Fibroblast of mammary gland (primary cell): ENCODE measurements at places on chromosomes 11 and 22.

- DNase-seq: peak; percentile 98
Measured at GRCh38 chr11:12539572-12539971, 134.6 kb upstream of the TEAD1 start.

GRCh38 chr11:25615069-25615468 is 716.9 kb upstream of the ANO3 start:
- no peak for DNase-seq

GRCh38 chr11:62981743-62982142 is 3.0 kb downstream of the SLC22A6 start:
- no peak for DNase-seq

DNA sequence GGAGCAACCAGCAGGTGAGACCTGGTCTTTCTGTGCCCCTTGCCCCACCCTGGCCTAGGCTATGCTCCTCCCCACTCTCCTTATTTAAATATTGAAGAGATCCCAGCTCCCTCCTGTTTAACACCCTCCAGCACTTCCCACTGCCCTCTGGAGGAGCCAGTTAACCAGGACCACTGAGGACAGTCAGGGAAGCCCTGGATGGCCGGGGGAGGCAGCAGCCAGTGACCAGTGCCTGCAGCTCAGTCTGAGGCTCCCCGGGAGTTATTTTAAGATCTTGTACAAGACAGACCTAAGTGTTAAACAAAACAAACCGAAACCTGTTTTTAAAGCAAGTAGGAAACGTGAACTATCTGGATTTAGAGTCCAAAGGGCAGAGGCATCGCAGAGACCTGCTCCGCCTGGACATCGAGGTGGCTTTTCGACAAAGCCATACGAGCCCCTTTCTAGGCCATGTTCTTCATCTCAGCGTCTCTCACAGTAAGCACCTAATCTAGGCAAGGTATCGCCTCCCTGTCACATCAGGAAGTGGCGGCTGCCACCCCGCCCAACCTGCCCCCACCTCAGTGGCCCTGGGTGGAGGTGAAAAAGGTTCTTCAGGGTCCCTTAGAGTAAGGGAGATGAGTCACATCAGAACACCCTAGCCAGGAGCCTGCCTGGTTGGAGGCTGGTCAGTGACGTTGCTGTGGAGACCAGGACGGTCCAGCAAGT is 35.2 kb downstream of the TRMU start:
- DNase-seq: no peak

DNA sequence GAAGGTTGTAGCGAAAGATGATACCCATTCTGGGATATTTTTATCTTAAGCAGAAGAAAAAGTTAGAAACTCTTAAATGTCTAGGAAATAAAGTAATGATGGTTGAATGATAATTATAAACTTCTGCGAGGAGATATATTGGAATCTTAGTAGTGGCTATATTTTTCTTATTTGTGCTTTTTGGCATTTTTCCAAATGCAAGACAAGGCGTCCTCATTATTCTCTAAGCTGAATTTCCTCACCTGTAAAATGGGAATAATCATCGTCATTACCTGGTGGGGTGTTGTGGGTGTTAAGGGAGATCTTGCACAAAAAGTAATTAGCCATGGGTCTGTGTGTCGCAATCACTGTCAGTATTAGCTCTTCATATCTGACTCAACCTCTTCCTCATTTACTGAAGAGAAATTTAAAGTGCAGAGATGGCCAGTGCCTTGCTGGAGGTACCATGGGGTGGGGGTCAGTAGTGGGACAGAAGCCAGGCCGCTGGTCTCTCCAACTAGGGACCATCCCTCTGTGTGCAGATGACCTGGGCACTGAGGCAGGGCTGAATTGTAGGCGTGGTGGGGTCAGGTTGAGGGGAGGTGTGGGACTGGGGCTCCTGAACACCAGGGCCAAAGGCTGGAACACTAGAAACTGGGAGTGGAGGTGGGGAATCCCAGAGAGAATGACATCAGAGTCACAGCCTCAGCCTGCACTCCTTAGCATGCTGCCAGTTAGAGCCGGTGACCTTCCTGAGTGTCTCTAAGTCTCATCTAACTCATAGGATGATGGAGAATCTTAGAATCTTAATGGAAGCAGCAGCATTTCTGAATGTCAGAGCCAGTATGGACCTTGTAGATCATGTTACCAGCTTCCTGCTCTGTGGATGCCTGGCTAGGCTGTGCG is 4.1 kb downstream of the PITPNM1 start:
- no peak for DNase-seq

DNA sequence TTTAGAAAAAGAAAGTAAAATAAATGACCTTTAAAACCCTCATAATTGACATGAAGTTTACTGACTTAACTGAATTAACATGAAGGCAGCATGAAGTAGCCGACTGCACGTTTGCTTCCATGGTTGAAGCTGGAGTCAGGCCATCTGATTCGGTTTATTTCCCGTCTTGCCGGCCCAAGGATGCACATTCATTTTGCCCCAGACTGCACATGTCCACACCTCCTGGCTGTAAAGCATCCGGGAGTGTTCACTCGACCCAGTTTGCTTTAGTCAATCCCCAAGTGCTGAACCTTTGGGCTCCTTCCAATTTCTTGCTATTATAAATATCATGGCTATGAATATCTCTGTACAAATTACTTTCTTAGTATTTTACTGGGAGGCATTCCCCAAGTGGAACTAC is 17.7 kb upstream of the TUB start:
- peak; percentile 89 for DNase-seq

DNA sequence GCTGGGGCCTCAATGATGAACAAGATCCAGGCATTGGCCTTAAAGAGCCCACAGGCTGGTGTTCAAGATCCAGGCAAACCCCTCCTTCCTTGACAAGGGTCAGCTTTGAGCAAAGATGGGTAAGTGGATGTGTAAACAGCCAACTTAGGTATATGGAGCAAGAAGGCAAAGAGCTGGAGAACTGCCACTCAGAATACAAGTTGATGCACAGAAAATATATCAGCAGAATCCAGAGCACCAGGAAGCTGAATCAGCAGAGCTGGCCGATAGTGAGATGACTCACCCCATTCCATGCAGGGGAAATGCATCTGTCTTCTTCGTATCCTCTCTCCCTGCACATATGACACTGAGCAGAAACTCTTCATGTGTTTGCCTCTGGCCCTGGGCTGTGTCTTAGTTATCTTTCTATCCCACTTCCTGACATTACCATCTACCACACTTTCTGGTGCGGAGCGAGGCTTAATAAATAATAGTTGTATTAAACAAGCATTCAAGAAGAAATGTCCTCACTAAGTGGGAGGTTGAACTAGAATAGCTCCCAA is 57.8 kb downstream of the ENDOD1 start:
- peak; percentile 92 for DNase-seq

- no peak for DNase-seq
Measured at GRCh38 chr11:95104121-95104830, 14.6 kb downstream of the ENDOD1 start.

DNA sequence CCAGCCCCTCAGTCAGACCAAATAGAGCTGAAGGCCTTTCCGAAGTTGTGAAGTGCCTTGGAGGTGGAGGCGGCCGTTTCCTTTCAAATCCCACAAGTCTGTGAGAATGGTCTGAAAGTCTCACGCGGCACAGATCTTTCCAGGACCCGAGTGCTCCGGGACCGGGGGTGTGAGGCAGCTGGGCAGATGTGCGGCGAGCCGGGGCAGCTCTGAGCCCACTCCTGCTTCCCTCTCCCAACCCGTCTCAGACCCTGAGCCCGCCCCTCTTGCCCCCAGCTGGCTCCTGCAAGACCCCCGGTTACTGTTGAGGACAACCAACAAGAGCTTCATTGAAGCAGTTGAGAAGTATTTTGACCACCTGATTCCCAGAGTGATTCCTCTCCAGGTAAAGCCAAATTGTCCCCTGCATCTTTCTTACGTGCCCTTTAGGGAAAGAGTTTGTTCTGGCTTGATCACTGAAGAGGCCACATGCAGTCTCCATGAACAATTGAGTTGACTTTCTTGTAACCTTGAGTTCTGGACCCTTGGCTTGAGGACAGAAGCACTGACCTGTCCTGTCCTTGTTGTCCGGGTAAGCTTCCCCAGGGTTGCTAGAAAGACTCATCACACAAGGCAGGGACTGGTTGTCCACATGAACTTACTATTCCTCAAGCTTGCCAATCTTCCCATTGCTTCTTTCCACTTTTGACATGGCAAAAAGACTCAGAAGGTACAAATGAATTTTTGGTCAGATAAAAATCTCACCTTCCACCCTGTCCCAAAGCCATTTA is 7.5 kb downstream of the GLB1L3 start:
- no peak for DNase-seq

DNA sequence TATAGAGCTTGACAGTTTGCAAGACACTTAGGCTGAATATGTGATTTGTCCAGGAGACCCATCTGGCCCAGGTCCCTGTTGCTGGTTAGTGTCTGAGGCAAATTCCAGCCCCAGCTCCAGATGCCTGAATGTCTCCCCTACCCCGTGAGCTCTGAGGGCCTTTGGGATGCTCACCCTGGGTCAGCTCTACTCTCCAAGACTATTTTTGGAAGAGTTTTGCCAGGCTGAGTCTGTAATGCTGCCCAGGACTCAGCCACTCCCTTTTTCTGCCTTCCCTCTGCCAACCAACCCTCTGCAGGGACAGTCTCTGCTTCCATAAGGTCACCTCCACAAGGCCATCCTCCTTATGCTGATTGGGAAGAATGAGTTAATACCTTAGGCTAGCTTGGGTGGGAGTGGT is 66.3 kb downstream of the CABIN1 start:
- DNase-seq: no peak

GRCh38 chr11:108618529-108618928 is 25.0 kb upstream of the EXPH5 start:
- no peak for DNase-seq

GRCh38 chr22:45544588-45545170 is 42.0 kb downstream of the FBLN1 start:
- DNase-seq: peak; percentile 70

DNA sequence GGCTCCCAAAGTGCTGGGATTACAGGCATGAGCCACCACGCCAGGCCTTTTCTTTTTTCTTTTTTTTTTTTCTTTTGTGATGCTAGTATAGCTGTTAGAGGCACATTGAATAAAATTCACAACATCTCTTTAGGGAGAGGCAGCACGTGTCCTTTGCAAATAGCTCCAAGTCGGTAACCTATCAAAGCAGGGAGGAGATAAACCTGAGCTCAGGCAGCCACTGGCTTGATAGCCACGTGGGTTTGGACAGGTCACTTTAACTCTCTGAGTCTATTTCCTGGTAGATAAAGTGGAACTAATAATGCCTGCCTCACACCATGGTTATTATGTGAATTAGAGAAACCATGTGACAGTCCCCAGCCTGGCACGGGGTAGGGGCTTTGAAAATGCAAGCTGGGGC is 43.1 kb upstream of the ATXN10 start:
- no peak for DNase-seq

- peak; percentile 23 for DNase-seq
Measured at GRCh38 chr11:26622181-26622580, 50.1 kb upstream of the MUC15 start.

GRCh38 chr11:57776031-57776521 is 14.5 kb downstream of the CTNND1 start:
- DNase-seq: no peak

DNA sequence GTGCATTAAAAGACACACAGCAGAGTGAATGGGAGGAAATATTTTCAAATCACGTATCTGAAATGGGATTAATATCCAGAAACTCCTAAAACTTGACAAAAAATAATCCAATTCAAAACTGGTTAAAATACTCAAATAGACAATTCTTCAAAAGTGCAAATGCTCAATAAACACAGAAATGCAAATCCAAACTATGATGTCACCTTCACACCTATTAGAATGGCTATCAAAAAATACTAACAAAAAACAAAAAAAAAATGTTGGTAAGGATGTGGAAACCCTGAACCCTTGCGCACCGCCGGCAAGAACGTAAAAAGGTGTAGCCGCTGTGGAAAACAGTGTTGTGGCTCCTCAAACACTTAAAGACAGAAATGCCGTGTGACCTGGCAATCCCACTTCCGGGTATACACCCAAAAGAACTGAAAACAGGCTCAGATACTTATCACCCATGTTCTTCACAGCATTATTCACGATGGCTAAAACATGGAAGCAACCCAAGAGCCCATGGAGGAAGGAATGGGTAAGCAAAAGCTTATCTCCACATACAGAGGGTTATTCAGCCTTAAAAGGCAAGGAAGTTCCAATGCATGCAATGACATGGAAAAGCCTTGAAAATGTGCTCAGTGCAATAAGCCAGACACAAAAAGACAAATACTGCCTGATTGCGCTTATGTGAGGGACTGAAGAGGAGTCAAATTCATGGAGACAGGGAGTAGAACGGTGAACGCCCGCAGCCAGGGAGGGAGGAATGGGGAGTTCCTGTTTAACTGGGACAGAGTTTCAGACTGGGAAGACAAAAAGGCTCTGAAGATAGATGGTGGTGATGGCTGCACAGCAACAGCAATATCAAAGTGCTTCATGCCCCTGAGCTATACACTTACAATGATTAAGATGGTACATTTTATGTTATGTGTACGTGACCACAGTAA is 19.6 kb downstream of the BRD1 start:
- no peak for DNase-seq

DNA sequence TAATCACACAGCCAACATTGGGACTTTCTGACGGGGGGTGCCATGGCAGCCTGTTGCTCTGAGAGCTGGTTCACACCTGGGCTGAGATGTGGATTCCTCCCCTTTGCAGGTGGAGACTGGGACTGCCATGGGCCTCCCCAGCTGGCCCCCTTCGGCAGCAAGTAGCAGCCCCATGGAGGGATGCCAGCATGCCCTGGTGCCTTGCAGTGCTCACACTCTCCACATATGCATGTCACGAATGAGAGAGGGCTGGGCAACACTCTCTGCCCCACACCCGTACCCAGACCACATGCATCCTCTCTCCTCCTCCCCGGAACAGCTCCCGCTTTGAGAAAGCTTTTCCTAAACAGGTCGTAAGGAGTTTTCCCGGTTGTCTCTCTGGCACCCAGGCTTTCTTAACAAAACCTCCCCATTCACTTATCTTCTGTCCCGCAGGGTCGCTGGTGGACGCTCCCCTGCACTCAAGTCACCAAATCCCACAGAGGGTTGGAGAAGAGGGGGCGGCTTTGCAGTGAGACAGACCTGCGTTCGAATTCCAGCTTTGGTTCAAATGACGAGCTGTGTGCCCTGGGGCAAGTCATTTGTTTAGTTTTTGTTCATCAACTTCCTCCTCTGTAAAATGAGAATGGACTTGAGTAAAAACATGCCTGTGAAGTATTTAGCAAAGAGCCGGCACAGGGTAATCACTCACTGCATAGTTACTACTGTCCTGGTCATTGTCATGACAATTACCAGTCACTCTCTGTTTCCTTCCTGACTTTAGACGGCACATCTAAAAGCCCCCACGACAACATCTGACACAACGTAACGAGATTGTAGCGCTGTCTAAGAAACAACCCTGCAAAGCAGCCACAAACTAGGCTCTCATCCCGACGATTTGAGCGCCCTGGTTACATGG is 231.3 kb upstream of the B3GAT1 start:
- no peak for DNase-seq

GRCh38 chr11:111870522-111870885 is 877 bp downstream of the ALG9 start:
- DNase-seq: no peak

- no peak for DNase-seq
Measured at GRCh38 chr11:134794192-134794591, 382.1 kb upstream of the B3GAT1 start.
